ENCODE measurements at places on chromosomes 13 and 19.

DNA sequence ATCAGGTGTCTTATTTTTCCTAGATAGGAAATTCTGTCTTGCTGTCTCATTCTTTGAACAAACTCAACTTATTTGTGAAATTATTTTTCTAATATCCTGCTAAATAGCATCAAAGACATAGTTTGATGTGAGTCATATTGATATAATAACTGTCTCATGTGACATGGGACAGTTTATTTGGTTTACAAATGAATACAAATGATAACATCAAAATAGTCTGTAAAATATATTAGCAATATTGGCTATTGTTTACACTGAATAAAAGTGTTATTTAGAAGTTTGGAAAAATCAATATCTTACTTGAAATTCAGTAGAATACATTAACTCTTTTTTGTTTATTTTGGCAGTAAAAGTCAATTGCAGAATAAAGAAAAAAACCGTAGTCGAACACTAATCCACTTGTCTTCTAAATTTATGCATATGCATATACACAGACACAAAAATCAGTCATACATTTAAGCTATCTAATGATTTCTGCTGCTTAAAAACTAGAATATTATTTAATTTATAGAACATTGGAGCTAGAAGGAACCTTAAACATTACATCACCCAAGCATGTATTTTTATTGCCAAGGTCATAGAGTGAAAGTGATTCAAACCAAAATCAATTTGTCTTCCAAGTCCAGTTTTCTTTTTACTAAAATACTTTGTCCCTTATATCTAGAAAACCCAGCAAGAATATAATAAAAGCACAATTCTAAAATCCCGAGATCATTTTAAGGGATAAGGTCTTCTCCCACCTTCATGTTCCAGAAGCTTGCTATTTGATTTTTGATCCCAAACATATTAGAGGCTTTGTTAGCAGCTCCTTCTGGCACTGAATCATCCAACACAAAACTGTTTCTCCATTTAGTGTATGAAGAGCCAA is 776.5 kb upstream of the SLITRK1 start:
- DNase-seq: no peak

DNA sequence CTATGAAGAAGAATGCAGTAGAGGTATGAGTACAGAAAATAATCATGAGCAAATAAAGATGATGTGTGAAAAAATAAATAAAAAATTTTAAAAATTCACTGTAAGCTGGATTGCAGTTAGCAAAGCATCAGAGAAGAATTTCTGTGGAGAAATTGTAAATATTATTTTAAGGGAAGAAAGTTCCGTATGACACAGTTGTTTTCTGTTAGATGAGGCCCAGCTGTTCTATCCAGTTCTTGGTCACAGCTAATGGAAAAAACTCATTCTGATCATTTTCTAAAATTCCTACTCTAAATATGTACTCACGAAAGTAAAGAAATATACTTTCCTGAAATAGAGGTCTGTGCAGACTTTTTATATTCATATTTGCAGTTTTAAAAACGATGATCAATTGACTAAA is 578.8 kb downstream of the DCT start:
- no peak for DNase-seq

GRCh38 chr13:95787356-95788099 is 110.6 kb downstream of the DNAJC3 start:
- no peak for DNase-seq

DNA sequence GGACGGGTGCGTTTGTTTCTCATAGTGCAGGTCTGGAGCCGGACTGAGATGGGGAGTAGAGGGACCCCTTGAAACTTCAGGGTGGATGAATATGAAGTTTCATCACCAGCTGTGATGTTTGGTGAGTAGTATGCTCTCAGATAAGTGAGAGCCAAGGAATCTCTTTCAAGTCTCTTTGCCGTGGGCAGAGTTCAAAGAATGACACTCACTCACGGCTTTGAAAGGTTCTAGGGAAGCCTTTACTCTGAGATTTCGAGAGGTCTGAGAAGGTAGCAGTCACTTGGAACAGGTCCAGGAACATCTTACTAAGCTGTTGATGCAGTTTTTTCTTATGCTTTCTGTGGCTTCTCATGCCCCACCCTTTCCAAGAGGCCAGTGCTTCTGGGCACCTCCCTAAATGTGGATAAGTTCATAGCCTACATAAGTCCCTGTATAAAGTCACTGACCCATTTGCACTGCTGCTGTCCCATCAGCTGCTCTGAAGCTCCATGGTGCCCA is at the start of gene IGFL2:
TSS of gene IGFL2 (plus strand) at position 448 of the 498 bp plus-strand sequence. CDS start at position 489, 41 bp downstream.
- DNase-seq: no peak

GRCh38 chr13:48902368-48902767 is 73.3 kb upstream of the FNDC3A start:
- DNase-seq: no peak

- no peak for DNase-seq
These were observed 74.6 kb upstream of the NPAS1 start for GRCh38 chr19:46944918-46945628.

DNA sequence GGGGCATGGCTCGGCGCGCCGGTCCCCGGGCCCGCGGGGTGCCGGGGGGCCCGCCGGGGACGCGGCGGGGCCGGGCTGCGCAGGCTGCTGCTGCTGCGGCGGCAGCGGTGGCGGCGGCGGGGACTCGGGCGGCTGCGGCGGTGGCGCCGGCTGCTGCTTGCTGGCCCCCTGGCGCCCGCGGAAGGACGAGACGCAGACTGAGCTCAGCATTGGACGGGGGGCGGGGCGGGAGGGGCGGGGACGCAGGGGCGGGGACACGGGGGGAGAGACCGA is 368 bp downstream of the KCNC3 start:
- no peak for DNase-seq

DNA sequence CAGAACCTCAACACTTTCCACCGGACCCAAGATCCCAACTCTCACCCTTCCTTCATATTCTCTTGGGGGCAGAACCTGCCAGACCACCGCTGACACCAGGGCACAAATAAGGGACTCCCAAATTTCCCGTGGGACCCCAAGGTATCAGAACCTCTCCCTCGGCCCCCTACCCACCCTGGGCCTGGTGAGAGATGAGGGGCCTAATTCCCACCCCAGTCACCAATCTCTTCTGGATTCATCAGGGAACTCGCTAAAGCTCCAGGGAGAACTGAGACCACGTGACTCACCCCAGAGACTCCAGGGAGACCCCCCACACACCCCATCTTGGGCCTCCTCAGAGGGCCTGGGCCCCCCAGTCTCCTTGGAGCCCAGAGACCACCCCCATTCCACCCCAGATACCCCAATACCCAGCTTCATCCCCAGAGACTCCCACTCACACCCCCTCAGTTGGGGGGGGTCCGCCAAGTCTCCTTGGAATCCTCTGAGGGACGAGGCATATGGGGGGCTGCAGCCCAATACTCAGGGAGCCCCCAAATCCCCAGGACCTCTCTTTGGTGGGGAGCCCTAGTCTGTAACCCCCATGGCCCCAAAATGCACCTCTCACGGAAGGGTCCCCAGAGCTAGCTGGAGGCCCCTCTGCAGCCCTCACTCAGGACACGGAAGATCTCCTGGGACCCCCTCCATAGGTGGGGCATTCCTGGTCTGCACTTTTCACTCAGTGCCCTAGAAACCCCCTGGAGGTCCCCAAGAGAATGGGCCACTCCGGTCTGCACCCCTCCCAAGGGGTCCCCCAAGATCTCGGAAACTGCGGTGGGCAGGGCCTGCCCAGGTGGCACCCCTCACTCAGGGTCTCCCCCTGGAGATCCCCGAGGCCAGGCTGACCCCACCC is 1.6 kb downstream of the LMNB2 start:
- no peak for DNase-seq

DNA sequence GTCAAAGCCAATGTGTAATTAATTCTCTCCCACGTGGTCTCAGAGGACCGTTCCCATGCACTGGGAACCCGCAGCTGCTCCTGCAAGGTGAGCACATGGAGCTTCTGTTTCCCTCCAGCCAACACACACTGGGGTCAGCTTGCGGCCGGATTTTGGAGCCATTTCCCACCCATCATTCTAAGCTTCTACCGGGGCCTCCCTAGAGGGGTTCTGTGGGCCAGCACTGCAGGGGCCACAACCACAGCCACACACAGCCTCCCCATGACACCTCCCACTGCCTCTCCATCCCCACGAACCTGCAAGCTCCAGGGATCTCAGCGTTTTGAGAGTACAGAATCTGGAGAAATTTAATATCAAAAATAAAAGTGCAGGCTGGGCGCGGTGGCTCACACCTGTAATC is 120.7 kb upstream of the SOX1 start:
- no peak for DNase-seq

DNA sequence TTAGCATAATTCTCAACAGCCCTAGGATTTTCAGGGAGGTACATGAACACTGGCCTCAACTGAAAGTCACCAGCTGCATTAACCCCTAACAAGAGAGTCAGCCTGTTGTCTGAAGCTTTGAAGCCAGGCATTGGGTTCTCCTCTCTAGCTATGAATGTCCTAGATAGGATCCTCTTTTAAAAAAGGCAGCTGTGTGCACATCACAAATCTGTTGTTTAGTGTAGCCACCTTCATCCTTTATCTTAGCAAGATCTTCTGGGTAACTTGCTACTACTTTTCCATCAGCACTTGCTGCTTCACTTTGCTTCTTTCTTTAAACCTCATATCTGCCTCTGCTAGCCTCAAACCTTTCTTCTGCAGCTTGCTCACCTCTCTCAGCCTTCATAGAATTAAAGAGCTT is 1692.1 kb downstream of the EFNB2 start:
- DNase-seq: no peak

GRCh38 chr19:34165295-34165738 is 7.0 kb upstream of the LSM14A start:
- no peak for DNase-seq

DNA sequence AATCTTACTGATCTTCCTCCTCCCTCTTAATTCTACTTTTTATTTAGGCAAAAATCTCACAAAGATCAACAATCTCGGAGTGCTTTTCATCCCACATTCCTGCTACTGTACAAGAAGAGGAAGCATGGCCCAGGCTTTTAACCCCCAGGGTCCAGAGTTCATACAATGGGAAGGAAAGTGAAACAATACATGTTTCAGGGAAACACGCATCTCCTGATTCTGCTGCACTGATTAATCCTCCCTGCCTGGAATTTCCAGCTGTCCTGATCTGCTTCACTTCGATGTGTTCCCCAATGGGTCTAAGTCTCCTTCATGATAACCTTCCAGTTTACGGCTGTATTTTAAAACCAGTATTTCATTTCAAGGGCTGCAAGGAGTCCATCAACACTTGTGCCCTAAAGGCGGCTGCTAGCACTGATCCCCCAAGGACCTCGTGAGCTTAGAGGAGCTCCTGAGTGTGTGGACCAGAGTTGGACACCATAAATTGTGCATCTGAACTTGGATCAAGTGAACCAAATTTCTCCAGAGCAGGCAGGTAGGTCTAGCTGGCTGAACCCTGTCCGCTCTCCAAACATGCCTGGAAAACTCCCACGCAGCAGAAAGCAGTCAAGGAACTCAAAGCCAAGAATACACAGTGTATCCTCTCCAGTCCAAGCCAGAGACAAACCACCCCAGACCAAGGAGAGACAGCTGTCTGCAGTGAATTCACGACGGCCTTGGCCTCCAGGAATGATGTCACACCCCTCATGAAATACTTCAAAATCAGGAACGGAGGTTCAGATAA is 44.3 kb downstream of the COL4A1 start:
- DNase-seq: no peak

GRCh38 chr19:14809272-14810057 is 25.5 kb downstream of the OR7A5 start:
- DNase-seq: no peak

GRCh38 chr13:32284927-32285632 is 30.1 kb downstream of the ZAR1L start:
- DNase-seq: no peak

DNA sequence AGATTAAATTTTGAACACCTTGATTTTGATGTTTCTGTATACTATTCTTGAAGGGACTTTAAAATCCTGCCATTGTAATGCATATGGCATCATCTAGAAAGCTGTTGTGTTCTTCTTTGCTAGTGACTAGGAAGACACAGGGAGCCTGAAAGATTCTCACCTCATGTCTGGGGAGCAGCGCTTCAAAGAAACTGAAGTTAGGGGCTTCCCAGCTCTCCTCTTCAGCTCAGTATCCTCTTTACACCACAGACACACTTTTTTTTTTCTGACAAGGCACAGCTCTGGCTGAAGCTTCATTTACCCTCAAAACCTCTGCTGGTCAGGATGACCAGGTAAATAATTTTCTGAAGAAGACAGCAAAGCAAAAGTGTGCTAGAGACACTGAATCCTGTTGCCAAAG is 255.6 kb downstream of the ITGBL1 start:
- DNase-seq: no peak

DNA sequence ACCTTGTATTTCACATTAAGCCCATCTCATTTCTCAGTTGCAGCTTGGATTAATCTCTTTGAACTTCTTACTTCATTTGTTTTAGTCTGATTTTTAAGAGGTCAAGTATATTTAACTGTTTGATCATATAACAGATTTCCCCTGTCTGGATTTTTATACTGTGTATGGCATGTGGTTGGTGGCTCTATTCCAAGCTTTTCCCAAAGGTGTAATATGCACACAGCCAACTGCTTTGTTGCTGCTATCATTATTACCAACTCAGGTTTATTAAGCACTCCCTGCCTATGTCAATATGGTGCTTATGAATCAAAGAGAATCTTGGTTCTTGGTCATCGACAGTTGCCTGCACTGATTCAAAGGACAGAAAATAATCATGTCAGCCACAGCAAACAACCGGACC is 92.6 kb downstream of the RAP2A start:
- DNase-seq: no peak

DNA sequence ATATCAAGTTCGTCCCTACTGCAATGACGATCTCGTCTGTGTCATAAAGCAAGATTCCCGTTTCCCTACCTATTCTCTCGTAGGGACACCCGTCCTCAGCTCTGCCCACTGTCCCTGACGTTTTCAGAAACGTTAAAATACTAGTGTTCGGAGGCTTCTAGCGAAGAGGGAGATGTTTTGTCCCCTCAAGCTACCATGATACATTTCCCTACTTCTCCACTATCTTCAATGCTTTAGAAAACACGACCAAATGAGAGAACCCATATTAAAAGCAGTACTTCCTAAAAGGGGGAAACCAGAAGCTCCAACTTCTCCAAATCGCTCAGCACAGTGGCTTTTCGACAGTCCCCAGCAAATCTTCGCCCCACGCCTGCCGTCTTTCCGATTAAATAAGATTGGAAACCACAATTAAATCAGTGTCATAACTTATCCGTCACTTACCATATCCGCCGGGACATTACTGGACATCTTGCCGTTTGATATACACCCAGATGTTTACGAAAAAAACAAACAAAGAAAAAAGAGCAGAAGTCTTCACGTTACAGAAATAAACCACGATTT is 1.3 kb downstream of the UBL3 start:
- DNase-seq: no peak

- DNase-seq: no peak
These were observed 13.7 kb downstream of the FXYD5 start for GRCh38 chr19:35168196-35168595.

DNA sequence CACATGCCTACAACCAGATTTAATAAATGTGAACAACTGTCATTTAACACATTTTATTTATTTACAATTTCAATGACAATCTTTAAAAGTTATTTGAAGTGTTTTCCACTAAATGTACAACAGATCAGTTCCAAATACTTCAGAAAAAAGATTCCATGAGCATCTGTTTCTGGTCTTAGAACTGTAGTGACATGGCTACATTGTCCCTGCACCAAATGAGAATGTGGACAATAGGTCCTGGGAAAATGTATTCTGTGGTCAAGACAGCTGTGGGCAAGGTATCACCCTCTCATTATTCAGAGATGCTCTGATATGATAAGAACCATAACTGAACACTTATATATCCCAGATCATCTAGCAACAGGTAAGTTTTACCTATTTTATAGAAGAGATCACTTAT is 43.7 kb downstream of the ELF1 start:
- DNase-seq: no peak

- no peak for DNase-seq
These were observed 66.7 kb downstream of the LRRC63 start for GRCh38 chr13:46278474-46278873.

GRCh38 chr19:51701468-51702100 is 8.5 kb downstream of the SPACA6 start:
- DNase-seq: no peak
